ENCODE measurements at places on chromosomes 6 and 20.

DNA sequence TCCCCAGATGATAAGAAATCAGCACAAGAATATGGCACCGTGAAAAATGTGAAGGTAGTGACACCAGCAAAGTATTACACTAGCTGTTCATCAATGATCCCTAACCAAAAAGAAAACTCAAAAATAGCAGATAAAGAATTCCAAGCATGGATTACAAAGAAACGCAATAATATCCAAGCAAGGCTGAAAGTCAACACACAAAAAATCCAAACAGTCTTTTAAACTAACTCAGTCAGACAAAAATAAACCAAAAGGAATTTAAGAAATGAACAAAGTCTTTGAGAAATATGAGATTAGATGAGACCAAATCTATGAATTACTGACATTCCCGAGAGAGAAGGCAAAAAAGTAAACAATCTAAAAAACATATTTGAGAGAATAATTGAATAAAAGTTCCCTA is 976.1 kb upstream of the MAP3K7 start:
- DNase-seq: no peak

GRCh38 chr6:50979171-50979525 is 160.5 kb downstream of the TFAP2B start:
- no peak for DNase-seq

DNA sequence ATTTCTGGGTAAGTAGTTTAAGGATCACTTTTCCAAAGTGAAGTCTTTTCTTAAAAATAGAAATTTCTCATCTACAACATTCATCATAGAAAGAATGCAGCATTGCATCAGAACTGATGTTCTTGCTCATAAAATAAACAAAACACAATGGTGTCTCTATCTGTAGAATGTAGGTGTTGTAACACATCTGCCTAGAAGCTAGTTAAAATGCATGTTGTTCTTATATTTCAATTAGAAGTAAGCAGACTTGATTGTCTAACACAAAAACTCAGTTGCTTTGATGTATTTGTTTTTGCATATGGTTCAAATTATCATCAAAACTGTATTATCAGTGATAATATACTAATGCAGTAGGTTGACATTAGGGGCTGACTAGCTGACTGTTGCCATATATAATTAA is 654.7 kb upstream of the FLRT3 start:
- DNase-seq: no peak

DNA sequence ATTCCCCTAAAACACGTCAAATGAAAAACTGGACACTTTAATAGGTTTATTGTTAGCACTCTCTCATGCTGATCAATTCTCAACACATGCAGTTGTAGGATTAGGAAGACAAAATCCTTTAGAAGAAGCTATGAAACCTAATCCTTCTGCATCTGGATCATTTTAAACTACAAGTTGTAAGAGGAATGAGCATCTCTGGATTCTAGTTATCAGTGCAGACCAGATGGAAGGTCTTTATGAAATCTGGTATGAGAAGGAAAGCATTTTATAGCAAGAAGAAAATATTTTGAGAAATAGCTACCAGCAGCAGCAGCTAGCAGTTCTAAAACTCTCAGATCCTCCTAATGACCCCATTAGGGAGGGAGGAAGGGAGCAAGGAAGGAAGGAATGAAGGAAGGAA is 4.1 kb downstream of the HTR1E start:
- DNase-seq: no peak

DNA sequence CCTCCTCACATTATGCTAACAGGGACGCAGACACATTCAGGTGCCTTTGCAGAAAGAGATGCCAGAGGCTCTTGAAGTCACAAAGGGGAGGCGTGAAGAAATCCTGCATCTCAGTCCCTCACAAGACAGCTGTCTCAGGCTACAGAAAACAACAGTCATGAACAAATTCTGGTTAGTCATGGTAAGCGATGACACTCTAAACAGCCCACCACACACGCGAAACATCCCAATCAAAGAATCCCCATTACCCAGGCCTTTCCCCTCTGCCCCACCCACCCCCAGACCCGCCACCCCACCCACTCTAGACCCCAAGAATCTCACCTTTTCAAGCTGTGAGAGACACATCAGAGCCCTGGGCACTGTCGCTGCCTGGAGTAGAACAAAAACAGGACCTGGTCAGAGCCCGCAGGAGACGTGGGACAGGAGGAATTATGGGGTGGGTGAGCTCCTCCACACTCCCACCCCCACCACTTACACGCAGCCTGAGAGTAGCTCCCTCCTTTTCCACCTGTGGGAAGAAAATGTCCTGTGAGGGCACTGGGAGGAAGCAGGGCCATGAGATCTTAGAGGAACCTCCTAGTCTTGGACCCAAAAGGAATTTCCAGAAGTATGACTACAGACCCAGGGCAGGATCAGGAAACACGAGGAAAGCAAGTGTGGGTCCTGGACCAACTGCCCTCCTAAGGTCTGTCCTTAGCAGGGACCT is 2.7 kb downstream of the HLA-B start:
- no peak for DNase-seq

GRCh38 chr6:46000905-46001304 is 14.8 kb downstream of the CLIC5 start:
- DNase-seq: no peak

GRCh38 chr20:2451939-2452732 is 18.5 kb downstream of the SNRPB start:
- DNase-seq: peak; percentile 75

DNA sequence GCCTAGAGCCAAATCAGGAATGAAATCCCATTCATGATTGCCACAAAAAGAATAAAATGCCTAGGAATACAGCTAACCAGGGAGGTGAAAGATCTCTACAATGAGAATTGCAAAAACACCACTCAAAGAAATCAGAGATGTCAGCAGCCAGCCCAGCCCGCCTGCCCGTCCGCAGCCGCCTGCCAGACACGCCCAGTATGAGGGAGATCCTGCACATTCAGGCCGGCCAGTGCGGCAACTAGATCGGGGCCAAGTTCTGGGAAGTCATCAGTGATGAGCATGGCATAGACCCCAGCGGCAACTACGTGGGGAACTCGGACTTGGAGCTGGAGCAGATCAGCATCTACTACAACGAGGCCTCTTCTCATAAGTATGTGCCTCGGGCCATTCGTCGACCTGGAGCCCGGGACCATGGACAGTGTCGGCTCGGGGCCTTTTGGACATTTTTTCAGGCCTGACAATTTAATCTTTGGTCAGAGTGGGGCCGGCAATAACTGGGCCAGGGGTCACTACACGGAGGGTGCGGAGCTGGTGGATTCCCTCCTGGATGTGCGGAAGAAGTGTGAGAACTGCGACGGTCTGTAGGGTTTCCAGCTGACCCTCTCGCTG is 13.4 kb downstream of the GABRR2 start:
- DNase-seq: no peak

- DNase-seq: no peak
These were observed 26.1 kb upstream of the KLHL31 start for GRCh38 chr6:53691667-53692133.

DNA sequence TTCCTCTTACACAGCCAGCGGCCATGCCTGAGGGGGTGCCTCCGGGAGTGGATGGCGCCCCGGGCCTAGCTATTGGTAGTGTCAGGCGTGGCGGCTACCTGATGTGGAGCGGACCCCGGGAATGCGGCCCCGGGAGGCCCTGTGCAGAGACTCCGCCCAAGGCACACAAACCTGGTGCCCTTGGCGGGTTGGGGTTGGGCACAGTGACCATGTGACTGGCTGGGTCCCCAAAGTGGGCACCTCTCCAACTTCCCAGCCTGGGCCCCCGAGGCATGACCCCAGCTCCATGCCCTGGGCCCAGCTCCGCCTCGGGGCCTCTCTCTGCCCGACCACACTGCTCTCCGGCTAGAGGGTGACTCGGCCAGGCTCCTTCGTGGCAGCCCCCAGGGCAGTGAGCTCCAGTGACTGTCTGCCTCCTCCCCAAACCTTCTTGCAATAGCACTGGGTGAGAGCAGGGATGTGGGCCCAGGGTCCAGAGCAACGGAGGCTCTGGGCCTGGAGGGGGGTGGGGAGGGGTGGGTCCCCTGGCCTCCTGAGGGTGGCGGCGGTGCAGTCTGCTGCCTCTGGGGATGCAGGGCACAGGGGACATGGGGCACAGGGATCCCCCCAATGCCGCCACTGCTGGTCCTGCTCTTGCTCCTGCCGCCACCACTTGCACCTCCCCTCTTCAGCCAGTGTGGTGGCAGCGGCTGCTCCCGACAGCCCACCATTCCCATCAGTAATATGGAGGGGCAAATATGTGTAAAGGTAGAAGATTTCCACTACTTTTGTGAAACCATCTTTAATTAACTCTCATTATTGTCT is 942.9 kb upstream of the EPHA7 start:
- no peak for DNase-seq

GRCh38 chr6:105108631-105109262 is 71.1 kb downstream of the POPDC3 start:
- no peak for DNase-seq

DNA sequence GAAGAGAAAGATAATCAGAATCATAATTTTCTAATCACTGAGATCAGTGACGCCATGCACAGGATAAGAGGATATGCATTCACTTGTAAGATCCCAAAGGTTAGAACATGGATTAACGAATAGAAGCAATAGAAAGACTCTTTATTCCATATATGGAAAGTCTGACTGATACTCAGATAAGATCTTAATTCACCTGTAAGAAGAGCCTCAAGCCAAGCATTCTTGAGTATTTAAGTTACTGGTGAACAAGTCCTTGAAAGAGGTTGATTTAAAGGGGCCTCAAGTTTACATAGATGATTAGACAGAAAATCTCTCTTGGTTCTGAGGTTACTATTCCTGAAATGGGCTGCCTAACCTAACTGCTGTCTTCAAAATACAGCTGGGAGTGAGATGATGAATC is 53.8 kb upstream of the MTRF1L start:
- no peak for DNase-seq

GRCh38 chr6:17057322-17057721 is 44.5 kb upstream of the STMND1 start:
- no peak for DNase-seq

DNA sequence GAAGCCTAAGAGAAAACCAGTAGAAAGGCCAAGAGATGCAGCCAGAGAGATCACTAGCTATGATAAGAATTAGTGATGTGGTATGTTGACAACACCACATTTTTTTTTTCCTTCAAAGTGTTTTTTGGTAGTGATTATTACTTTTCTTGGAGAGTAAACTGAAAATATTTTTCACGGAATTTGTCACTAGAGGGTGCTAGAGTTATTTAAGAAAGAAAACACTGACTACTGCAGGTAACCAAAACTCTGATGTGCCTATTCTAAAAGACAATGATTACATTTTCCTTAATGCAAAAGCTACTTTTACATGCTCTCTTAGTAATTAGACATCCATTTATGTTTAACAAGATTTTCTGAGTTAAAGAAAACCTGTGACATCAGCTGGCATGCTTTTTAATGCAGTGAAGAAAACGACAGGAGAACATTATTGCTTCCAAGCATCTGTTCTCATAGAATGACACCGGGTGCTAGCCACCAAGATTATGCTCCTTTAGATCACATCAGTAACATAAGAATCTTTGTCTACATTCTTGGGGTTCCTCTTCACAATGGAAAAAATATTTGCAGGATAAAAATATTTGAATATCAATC is 28.8 kb downstream of the RWDD2A start:
- peak; percentile 43 for DNase-seq

DNA sequence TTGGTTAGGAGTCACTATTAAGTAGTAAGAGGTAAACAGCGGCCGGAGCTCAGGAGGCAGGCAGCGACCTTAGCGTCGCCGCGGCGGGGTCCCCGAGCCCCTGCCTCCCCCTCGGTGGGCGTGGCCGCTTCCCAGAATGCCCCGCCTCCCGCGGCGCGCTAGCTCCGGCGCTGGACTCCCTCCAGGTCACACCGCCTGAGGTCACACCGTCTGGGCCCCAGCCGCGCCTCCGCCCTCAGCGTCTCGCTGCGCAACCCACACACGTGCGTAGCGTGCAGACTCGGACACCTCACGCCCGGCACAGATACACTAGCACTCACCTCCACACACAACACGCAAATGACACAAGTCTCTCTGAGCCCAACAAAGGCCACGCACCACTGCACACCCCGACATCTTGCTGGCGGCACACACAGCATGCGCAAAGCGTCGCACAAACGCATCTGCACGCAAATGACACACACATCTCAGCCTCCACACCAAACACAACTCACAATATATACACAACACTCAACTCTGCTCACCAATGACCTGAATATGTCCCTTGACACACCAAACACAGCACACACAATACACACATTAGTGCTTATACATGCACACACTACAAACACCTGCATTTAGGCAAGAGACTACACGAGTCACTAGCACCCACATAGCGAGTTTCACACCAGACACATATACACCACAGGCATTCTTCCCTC is 17.6 kb upstream of the CDKN1A start:
- DNase-seq: no peak

DNA sequence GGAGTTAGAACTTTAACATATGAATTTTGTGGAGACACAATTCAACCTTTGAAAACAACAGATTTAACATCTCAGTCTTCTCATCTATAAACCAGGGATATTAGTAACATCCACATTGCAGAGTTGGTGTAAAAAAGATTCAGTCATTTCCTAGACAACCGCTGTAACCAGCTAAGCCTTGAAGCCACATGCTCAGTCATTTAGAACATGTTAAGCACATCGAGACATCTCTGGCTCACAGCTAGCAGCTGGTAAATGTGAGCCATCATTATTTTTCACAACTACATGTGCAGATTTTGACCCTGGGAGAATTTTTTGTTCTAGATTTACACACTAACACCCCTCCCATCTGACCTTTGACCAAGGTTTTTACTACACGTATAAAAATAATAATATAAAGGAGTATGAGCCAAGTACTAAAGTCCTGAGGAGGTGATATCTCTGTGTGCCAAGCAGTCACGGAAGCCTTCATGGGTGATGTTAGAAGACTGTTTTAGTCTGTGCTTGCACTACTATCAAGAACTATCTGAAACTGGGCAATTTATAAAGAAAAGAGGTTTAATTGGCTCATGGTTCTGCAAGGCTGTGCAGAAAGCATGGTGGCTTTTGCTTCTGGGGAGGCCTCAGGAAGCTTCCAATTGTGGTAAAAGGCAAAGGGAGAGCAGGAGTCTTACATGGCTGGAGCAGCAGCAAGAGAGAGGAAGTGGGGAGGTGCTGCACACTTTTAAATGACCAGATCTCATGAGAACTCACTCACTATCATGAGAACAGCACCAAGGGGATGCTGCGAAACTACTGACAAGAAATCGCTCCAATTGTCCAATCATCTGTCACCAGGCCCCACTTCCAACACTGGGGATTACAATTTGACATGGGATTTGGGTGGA is 48.7 kb upstream of the IL20RA start:
- no peak for DNase-seq

DNA sequence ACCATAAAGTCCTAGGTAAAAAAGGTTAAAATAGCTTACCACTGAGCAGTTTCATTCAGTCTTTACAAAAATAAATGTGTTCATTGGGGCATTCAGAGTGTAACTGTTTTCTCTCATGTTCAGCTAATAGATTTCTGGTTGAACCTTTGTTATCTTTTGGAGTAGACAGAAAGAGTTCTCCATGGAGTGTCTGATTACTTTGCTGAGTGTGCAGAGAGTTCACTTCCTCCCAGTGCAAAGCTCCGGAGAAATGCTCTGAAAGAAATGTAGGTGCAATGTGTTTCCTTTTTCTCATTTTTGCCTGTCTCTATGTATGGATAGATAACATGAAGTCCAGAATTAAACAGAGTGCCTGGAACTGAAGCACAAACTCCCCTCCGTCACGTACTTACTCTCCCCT is 52.6 kb downstream of the JAG1 start:
- DNase-seq: no peak

GRCh38 chr20:62952968-62953838 is 694 bp downstream of the SLC17A9 start:
- DNase-seq: no peak

Measured in kidney capillary endothelial cell (primary cell).